ENCODE measurements at places on chromosomes 4 and X. TPM values are rescaled to one million over a fixed set of nuclear protein-coding genes. Genes with fewer than 3 reads are reported as not detected.

GYPA gene
- total RNA-seq: not detected

CT45A2 gene
- not detected for total RNA-seq

DNA sequence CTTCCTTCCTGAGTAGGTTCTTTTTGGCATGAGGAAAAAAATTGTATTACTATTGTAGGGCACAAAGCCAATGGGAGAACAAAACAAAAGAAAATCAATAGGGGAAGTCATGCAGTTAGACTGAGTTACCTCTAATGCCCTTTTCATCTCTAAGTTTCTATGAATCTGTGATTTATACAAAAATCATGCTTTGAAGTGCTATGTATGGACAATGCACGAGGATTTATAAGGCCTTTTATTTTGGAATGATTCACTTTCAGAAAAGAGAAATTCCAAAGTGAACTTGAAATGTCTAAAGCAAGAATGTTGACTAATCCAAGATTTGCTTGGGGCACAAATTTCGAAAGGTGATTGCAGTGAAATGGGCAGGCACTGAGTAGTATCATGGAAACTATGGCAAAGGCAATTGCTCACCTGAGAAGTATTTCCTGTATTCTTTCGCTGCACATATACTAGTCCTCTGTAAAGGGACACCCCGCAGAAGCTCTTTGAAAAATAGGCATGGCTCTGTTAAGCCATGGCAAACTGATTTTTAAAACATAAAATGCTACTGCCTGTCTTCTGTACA is 52.8 kb downstream of the ADGRG4 start:
- DNase-seq: no peak
- no peaks in the 10 kb centered on the region for H3K36me3 ChIP-seq
- H3K27me3 ChIP-seq: peaks cover 5% of the 10 kb centered on the region
- no peaks in the 10 kb centered on the region for H3K4me1 ChIP-seq

GRCh38 chr4:62279689-62280088 is 1079.6 kb downstream of the ADGRL3 start:
- no peaks in the 10 kb centered on the region for H3K36me3 ChIP-seq
- no peaks in the 10 kb centered on the region for H3K27me3 ChIP-seq
- no peak for DNase-seq
- no peaks in the 10 kb centered on the region for H3K4me1 ChIP-seq
- no peak overlapping the region for H3K4me3 ChIP-seq

- H3K4me3 ChIP-seq: no peak overlapping the region
- no peak overlapping the region for H3K27ac ChIP-seq
- H3K4me1 ChIP-seq: peaks cover 39% of the 10 kb centered on the region
- H3K36me3 ChIP-seq: peaks cover 16% of the 10 kb centered on the region
- no peak for DNase-seq
Observed at GRCh38 chr4:10459305-10459704, 2.1 kb upstream of the ZNF518B start.

- H3K27me3 ChIP-seq: no peaks in the 10 kb centered on the region
- H3K4me1 ChIP-seq: peaks cover 55% of the 10 kb centered on the region
- no peak for DNase-seq
Observed at GRCh38 chr4:158814636-158815330, 46.0 kb downstream of the FNIP2 start.

GRCh38 chr4:139700568-139700967 is 34.9 kb downstream of the MGST2 start:
- no peaks in the 10 kb centered on the region for H3K27me3 ChIP-seq
- H3K4me1 ChIP-seq: peaks cover 5% of the 10 kb centered on the region
- DNase-seq: no peak
- H3K27ac ChIP-seq: no peak overlapping the region
- H3K4me3 ChIP-seq: no peak overlapping the region

GRCh38 chr4:28639747-28640146 is 1779.1 kb downstream of the STIM2 start:
- no peak for DNase-seq
- no peaks in the 10 kb centered on the region for H3K4me1 ChIP-seq
- H3K4me3 ChIP-seq: no peak overlapping the region
- H3K27me3 ChIP-seq: no peaks in the 10 kb centered on the region
- H3K27ac ChIP-seq: no peak overlapping the region
- H3K36me3 ChIP-seq: no peaks in the 10 kb centered on the region

DNA sequence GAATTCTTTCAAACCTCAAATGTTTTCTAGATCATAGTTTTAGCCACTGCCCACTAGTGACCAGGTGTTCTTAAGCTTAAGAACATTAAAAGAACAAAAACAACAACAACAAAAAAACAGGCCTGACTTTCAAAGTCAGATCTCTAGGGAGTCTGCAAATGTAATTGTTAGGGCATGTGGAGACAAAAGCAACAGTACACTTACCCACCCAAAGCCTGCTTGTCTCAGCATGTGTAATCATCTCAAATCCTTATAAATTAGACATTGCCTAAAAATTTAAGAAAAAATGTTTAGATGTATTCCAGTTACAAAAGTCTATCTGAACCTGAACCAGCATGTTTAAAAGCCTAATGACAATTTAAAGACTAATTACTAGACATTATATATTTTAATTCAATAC is 79.9 kb downstream of the SLC7A11 start:
- H3K4me1 ChIP-seq: no peaks in the 10 kb centered on the region
- H3K4me3 ChIP-seq: no peak overlapping the region
- DNase-seq: no peak
- no peaks in the 10 kb centered on the region for H3K27me3 ChIP-seq

- H3K27me3 ChIP-seq: peaks cover 63% of the 10 kb centered on the region
- no peak for DNase-seq
- H3K4me3 ChIP-seq: no peak overlapping the region
- peaks cover 14% of the 10 kb centered on the region for H3K4me1 ChIP-seq
- H3K36me3 ChIP-seq: no peaks in the 10 kb centered on the region
Observed at GRCh38 chr4:109298279-109299010, 4.0 kb downstream of the COL25A1 start.
